ENCODE measurements at places on chromosomes 6 and 20. TPM values are rescaled to one million over a fixed set of nuclear protein-coding genes. Genes with fewer than 3 reads are reported as not detected.

- DNase-seq: no peak
These were observed 19.9 kb upstream of the THBS2 start for GRCh38 chr6:169273511-169273910.

GRCh38 chr6:142361779-142362750, 60.3 kb downstream of the ADGRG6 start:
- peak; percentile 56 for DNase-seq

- DNase-seq: no peak
These were observed 108.8 kb upstream of the AFDN start for GRCh38 chr6:167717867-167718266.

DNA sequence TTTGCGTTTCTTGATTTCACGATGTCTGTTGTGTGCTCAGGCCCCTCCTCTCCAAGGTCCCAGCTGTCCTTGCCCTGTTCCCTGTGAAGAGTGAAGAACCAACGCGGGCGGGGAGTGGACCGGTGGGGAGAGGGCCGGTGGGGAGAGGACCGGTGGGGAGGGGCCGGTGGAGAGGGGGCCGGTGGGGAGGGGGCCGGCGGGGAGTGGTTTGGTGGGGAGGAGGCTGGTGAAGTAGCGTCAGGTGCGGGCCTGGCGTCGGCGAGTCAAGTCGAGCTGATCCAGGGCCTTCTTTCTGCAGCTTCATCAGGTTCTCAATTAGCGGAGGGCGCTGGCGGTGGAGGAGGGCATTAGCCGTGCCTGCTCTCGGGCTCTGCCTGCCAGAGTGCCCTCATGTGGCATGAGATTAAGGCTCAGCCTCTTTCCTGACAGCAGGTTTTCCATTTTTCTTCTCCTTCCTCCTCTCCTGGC, 21.2 kb upstream of the BHLHE23 start:
- DNase-seq: peak; percentile 16

GRCh38 chr20:5788385-5788895, 38.2 kb downstream of the SHLD1 start:
- peak; percentile 95 for DNase-seq

The EPHA7 gene
- under 0.01 TPM for total RNA-seq

The LTB gene
- total RNA-seq: 30.5 TPM

The OR2J3 gene
- total RNA-seq: not detected
